ENCODE measurements at places on chromosomes 12 and 14.

DNA sequence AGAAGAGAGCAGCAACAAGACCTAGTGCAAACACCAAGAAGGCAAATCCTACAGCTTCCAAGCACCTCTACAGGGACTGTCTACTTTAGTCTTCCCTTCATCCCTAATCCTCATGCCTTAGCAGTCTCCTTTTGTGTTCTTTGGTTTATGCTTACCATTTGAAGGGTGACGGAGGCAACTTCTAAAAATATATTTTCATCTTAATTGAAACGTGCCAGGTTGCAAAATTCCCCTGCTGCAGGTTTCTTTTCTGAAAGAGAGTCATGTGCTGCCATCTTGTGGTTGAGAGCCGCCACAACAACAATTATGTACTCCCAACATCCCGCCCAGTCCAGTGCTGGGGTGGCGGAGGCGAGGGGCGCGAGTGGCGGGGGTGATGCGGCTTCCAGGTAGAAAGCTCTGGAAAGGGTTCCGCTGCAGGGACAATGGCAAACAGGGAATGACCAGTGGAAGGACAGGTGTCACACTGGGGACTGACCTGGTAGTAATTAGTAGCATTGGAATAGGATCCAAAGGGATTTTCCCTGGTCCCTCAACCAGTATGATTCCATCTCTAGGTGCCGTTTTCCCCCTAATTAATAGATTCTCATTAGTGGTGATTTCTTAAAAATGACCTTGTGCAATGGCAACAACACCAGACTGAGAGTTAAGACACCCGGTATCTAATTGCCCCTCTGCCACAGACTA lies 80.3 kb upstream of the GNG2 start:
- no peak for DNase-seq

- DNase-seq, result no peak
These were observed 16.0 kb downstream of the AMDHD1 start for GRCh38 chr12:95959107-95959506.

DNA sequence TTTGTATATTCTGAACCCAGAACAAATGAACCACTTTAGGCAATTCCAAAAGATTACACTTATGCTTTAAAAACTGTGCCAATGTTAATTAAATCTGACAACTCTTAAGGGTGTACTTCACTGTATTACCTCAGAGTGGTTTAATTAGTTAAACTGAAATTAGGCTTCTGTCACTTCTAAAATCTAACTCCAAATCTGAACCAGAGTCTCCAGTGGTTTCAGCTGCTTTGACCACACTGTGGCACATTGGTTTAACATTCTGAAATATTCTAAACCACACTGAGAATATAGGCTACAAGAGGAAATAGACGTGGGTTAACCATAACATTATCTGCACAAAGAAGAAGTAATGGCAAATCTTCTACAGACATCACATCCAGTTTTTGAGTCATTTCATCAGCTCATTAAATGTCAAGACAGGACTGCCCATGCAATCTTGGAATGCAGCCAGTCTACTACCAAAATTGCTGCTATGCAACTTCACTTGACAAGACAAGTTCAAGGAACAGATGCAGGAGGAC lies 94.8 kb downstream of the LRP6 start:
- no peak for DNase-seq

GRCh38 chr14:25121337-25122129 lies 71.6 kb upstream of the STXBP6 start:
- no peak for DNase-seq

GRCh38 chr12:98351089-98351488 lies 164.3 kb upstream of the TMPO start:
- DNase-seq, result no peak

GRCh38 chr14:65132855-65133254 lies 30.5 kb upstream of the MAX start:
- DNase-seq, result no peak

- no peak for DNase-seq
These were observed 126.6 kb downstream of the BCAT1 start for GRCh38 chr12:24822121-24822899.

DNA sequence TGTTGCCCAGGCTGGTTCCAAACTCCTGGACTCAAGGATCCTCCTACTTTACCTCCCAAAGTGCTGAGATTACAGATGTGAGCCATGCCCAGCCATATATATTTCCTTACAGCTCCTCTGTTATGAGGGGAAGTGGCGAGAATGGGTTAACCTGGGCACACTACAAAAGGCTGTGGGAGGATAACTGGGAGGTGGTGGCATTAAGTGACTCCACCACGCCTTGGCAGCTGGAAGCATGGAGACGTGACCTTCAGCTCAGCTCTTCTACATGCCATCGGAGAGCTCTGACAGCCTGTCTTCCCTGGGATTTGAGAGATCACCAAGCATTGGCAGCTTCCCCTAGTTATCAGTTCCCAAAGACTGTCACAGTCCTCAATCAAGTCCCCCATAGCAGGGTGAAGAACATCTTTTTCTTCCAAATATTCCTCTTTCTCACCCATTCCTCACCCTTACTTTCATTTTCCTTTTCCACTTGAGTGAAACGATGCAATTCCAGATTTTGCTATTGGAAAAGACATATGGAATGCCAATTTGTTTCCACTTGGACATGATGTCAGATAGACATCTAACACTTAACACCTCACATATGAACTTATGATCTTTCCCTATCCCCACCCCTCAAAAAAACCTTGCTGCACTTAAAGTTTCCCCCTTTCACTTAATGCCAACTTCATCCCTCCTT lies 48.5 kb downstream of the PHLDA1 start:
- no peak for DNase-seq

DNA sequence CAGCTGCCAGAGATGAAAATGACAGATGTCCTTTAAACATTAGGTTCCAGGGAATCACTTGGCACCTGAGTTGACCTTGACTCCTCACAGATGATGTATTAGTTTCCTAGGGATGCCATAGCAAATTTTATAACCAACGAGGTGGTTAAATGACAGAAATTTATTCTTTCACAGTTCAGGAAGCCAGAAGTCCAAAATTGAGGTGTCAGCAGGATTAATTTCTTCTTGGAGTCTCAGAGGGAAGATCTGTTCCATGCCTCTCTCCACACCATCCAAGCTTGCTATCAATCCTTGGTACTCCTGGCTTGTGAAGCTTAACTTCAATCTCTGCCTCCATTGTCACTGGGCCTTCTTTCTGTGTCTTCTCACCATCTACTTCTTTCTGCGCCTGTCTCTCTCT lies 249.7 kb upstream of the BTG1 start:
- no peak for DNase-seq

DNA sequence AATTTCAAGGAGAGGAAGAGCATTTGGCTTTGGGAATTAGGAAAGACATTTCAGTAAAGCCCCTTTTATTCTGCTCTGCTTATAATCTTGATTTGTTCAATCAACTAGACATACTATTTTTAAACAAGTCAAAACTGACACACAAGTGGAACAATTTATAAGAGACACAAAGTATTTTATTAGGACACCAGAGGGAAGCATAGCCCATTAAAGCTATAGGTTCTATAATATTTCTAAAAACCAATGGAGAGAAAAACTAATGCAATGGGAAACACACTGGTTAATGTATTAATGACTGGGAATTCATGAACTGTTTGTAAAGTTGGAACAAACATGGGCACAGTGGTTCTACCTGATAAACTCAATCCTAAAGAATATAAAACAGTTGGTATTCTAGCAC lies 15.3 kb upstream of the CERS5 start:
- no peak for DNase-seq

GRCh38 chr12:106901276-106901675 lies 54.4 kb upstream of the TMEM263 start:
- no peak for DNase-seq

GRCh38 chr12:70379846-70380245 lies 13.8 kb downstream of the KCNMB4 start:
- DNase-seq, result no peak

DNA sequence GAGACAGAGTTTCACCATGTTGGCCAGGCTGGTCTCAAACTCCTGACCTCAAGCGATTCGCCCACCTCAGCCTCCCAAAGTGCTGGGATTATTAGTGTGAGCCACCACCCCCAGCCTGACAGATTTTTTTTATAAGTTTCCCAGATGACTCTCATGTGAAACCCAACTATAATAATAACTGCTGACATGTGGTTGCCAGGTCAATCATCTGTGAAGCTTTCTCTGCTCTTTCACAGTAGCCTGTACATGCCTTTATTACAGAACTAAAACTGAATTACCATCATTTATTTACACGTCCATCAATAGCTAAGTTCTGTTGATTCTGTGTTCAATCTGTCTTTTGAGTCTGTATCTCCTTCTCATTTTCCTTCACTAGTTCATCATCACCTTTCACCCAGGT lies 218.5 kb downstream of the RPS29 start:
- DNase-seq, result no peak

DNA sequence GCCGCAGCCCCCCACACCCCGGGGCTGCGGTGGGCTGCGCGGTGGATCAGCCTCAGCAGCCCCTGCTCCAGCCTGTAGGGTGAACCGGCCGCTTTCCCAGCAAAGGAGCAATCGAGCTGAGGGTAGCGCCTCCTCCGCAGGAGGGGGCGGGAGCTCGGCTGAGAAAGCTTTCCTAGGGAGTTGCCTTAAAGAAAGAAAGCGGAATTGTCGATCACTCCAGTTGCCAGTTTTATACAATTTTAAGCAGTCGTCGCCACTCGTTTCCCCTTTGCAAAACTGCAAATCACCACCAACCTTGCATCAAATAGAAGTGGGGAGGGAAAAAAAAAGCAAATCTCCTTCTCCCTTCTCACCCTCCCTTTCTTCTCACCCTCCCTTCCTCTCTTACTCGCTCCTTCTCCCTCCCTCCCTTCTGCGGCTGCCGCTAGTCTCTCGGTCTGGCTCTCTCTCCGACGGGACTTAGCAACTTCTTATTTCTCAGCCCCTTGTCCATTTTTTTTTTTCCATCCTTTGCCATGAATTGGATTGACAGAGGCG lies at the start of gene PDE3A:
PDE3A (plus strand) TSS at position 424 of the 537 bp plus-strand sequence. CDS start 748 bp downstream, outside the sequence.
- peak; percentile 71 for DNase-seq

DNA sequence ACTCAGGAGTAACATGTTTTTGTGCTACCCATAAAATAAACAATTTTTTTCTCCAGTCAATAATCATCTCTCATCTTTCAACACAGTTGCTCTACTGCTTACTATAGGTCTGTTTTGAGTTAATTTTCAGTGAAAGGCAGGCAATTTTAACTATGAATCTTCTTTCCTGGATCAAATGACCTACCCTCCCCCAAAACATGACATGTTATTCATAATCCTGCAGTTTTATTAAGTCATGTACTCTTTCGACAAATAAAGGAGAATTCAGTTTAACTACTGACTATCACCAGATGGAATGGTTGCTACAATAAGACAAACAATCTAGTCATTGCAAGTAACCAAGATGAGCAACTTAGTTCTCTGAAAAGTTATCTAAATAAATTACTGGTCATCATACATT lies 106.0 kb upstream of the FAR2 start:
- no peak for DNase-seq

All from upper lobe of right lung (tissue), 1 donor.